ENCODE measurements at places on chromosomes 3 and 15. TPM values are rescaled to one million over a fixed set of nuclear protein-coding genes. Genes with fewer than 3 reads are reported as not detected.

Gene RFTN1
- total RNA-seq: 95.9 TPM

Gene NLGN1
- total RNA-seq: not detected

DNA sequence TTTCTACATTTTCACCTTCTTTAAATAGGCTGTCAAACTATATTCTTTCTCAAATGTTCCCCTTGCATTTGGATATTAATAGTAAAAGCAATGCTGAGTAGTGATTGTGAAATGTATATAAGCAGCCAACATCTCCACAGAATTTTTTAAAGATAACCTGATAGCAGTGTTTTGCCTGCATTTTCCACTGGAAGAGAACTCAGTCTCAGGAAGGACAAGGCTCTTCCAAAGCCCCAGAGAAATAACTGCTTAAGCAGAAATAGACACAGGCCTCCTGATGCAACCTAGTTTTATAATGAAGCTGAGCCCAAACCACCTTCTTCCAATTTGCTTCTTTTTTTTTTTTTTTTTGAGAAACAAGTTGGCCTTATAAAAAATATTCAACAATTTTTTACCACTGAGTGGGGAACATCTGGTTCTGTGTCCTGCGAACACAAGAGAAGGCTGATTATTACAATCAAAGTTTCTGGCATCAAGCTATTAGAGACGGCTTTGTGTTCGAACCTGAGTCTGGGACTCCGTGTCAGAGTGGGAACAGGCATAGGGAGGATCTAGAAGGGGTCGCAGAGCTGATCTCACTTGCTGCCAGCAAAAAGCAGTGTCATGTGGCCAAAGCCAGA lies 332.5 kb upstream of the TBL1XR1 start:
- DNase-seq: no peak
- H3K4me1 ChIP-seq: peaks cover 4% of the 10 kb centered on the region
- H3K4me3 ChIP-seq: no peak overlapping the region
- no peaks in the 10 kb centered on the region for H3K27me3 ChIP-seq
- H3K36me3 ChIP-seq: no peaks in the 10 kb centered on the region
- no peak overlapping the region for H3K27ac ChIP-seq

DNA sequence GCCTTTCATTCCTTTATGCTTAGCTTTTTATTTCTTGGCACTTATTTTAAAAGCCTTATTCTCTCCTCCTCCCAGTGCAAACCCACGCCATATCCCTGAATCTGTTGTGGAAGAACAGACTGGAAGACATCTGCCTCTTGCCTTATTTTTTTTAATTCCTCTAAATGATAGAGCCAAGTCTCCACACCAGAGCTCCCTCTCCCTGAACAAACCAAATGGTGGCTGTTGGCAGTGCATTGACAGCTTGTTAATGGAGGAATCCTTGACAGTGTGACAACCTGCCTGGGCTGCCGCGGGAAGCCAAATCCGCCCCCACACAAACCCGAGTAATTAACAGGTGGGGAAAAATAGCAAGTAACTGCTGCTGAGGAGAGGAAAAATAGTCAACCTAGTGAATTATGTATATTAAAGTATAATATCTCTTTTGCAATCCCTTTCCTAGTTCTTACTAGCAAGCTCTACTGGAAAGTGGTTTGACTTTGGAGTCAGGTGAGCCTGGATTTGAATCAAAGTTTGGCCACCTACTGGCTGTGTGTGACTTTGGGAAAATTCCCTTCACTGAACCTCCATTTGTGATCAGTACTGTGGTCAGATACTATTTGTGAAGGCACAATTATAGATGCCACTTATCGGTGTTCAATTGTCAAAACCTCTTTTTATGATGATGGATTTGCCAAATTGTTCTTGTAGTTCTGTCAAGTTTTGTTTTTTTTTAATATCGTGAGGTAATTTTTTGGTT lies 589.6 kb downstream of the PDCD6IP start:
- no peaks in the 10 kb centered on the region for H3K27me3 ChIP-seq
- DNase-seq: no peak
- H3K27ac ChIP-seq: no peak overlapping the region
- no peak overlapping the region for H3K4me3 ChIP-seq
- no peaks in the 10 kb centered on the region for H3K4me1 ChIP-seq

All from activated naive CD4-positive, alpha-beta T cell treated with anti-CD3 and anti-CD28 coated beads for 36 hours (primary cell).